ENCODE measurements at places on chromosomes 1 and 21.

DNA sequence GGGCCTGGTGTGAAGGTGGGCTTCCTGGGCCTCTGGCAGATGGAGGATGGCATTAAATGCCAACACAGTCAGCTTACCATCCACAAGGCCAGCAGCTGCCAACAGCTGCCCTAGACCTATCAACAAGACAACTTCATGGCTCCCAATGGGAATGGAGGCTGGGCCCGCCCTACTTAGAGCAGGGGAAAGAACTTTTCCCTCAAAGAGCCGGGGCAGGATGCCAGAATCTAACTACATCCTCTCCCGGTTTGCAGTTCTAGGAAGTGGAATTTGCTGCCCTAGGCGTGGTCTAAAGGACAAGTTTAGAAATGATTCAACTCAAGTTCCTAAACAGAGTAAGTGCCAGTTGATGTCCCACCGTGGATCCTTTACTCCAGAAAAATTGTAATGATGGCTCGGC is 13.1 kb downstream of the ICMT start:
- no peak for DNase-seq

DNA sequence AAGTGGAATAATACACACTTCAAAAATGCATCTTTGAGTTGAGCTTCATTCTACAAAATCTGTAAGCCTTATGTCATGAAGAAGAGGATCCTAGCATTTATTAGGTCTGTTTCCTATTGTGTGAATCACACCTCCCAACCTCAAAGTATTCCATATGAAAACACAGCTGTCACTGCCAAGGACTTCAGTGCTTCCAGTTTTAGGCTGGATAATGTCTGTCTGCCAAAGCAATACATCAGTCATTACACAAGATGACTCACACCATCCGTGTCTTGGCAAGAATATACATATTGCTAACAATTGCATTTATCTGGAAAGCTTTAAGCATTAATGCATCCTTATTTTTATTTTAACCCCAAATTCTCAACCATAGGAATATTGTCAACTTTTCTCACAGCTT is 125.7 kb upstream of the TMPRSS15 start:
- DNase-seq: no peak

GRCh38 chr1:97307151-97307550 is 585.6 kb downstream of the PTBP2 start:
- no peak for DNase-seq

DNA sequence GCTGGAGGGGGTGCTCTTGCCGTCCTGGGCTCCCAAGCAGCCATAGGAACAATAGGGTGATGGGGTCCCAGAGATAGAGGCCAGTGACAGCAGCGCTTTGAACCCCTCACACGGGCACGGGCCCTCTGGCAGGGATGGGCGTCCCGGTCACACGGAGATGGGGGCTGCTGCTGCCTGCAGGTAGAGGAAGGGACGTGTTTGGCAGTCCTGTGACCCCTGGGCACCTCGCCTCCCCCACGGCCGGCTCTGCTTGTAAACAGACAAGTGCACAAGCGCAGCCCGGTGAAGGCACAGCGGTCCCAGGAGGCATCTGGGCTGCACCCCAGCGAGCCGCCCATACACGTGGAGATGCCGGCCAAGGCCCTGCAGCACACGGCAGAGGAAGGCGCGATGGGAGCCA is 36.5 kb upstream of the PDE9A start:
- no peak for DNase-seq

- no peak for DNase-seq
These were observed 35.0 kb downstream of the SOX13 start for GRCh38 chr1:204107892-204108291.

DNA sequence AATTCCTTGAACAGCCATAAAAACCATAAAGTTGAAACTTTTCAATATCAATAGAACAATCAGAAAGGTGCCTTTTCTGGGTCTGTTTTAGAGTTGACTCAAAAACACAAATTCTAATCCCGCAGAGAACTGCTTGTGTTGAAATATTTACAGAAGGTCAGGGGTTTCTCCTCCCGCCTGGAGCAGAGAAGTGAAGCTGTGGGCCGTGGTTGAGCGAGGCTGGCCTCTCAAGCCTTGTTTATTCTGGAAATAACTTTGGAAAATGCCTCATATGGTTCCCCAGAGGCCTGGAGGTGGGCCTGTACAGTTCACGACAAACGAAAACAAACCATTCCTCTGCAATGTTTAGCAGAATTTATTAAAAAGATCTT is 90.8 kb upstream of the ERRFI1 start:
- DNase-seq: no peak

- DNase-seq: peak; percentile 11
These were observed 500.8 kb upstream of the PBX1 start for GRCh38 chr1:164058198-164058597.

GRCh38 chr1:20432891-20433290 is 53.1 kb downstream of the CAMK2N1 start:
- DNase-seq: no peak

DNA sequence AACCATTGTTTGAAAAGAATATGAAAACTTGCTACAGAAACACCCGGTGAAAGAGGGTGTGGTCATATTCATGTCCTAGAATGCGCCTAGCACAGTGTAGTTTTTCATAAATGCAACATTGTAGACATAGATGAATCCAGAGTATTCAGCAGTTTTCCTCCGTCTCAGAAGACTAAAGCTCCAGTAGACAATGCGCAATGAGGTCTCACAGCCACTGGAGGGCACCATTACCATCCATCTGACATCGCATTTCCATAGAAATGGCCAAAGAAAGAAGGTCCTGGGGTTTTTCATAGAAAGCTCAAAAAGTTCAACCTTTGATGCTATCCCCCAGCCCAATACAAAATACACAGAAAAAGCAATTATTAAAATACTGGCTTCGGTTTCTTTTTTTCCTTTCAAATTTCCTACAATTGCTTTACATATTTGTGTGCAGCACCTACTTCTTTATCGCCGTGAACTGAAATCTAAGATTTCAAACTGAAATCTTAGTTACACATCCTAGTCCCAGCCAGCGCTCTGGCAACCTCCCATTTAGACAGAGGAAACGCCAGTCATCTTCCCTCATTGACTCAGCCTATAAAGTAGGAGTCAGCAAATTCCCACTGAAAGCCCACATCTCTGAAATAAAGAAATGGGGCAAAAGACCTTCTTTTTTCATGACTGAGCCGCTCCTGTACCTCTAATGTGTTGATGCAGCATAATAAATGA is 3.9 kb upstream of the CD58 start:
- peak; percentile 82 for DNase-seq

DNA sequence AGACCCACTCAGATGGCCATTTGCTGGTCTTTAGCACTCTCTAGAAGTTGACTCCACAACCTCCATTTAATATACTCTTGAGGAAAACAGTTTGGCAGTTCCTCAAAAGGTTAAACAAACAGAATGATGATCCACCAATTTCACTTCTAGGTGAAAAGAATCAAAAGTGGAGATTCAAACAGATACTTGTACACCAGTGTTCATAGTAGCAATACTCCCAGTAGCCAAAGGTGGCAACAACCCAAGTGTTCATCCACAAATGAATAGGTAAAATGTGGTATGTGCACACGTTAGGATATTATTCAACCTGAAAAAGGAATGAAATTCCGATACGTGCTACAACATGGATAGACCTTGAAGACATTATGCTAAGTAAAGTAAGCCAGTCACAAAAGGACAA is 6.3 kb downstream of the PRCC start:
- no peak for DNase-seq

GRCh38 chr1:43352881-43353280 is 5.9 kb upstream of the CDC20 start:
- no peak for DNase-seq

DNA sequence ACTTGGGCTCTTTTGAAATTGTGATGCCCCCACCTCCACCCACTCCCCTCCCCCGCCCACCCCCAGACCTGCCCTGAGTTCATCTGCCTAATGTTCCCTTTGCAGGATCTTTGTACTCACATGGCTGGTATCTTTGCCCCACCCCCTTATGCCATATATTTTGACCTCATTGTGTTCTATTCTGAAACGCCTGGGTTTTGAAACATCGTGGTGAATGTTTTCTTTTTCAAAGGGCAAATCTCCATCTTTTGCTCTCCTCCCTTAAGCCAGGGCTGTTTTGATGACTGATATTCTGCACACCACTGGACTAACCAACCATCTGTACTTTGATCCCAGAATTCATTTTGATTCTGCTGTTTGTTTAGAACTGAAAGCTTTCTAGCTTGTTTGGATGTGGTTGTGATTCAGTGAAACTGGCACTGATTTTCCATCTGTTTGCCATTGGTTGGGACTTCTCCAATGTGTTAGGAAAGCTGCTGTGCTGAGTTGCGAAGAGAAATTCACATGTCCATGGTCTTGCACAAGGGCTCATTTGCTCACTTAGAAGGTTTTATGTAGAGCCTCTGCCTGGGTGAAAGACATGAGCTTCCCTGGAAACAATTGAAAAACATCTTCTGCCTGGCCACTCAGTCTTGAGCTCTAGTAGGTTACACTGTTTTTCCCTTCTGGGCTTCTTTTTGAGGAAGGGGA is 16.5 kb downstream of the SMAP2 start:
- no peak for DNase-seq

- DNase-seq: no peak
These were observed 4.5 kb downstream of the EDARADD start for GRCh38 chr1:236398538-236398937.

GRCh38 chr1:152111515-152111968 is 3.7 kb downstream of the TCHH start:
- no peak for DNase-seq

DNA sequence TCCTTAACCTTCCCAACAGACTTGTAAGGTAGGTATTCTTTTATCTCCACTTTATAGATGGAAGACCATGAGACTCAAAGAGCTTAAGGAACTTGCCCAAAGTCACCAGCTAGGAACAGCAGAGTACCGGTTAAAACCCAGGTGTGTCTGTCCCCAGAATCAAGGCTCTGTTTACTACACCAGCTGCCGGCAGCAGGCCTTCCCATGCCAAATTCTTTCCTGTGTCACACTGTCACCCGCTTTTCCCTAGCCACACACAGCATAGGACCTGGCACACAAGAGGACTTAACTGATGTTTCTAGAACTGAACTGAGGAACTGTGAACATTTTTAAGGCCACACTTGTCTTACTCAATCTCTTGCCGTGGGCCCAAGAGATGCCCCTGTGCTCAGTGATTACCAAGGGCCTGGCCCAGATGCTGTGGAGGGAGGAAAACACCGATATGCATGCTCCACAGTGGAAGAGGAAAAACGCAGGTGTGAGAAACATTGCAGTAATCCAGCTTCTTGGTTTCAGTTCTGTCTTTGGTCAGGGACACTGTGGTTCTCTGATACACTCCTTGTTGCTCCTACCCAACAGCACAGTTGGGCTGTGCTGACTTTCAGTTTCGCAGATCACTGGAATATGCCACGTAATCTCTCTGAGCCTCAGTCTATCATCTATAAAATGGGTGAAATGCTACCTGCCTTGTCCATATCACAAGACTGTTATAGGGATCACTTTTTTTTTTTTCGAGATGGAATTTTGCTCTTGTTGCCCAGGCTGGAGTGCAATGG is 13.9 kb upstream of the LY9 start:
- DNase-seq: no peak

- no peak for DNase-seq
These were observed 543.4 kb downstream of the NEGR1 start for GRCh38 chr1:71738910-71739309.

DNA sequence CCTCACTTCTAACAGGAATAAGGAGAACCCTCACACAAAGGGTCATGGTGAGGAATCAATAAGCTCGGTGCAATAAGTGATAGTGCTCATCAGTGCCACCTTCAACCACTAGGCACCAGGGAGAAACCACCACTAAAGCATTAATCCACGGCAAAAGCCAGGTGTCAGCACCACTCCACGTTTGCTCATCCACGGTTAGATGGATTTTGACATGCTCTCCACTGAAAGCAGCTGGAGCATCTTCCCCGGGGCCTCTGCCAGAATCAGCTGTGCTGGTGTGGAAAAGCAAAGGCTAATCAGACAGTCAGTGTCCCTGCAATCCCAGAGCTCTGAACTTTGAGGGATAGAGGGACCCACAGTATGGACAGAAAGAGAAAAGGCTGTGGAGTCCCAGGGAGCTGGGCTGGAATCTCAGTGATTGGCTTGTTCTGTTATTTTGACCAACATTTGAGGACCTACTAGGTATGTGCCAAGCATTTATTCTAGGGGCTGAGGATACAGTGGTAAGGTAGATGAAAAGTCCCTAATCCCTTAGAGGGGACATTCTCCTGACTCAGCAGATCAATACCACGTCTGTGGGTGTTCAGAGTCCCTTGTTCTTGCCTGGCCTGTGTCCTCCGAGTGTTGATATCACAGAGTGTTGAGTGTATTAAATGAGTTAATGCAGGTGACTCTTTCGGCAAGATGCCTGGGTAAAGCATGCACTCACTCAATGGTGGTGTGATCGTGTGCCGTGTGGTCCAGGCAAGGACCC is 41.3 kb downstream of the FHAD1 start:
- peak; percentile 9 for DNase-seq

GRCh38 chr1:72435025-72435424 is 152.7 kb upstream of the NEGR1 start:
- DNase-seq: no peak

DNA sequence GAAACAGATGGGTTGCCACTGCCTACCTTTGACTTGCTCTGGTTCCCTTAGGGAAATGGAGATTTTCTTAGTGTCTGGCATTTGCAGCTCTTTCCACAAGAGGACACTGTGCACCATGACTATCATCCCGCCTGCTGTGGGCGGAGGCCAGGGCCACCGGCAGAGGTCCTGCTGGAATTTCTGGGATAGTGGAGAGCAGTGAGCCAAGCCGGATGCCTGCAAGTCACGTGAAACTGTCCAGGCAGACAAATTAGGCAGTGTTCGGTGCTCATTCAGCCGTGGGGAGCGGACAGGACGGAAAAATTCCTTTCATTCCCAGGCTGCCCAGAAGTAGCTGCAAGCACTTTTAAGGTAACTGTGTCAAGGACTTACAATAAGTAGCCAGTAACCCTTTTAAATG is 43.4 kb downstream of the IGSF5 start:
- peak; percentile 67 for DNase-seq

DNA sequence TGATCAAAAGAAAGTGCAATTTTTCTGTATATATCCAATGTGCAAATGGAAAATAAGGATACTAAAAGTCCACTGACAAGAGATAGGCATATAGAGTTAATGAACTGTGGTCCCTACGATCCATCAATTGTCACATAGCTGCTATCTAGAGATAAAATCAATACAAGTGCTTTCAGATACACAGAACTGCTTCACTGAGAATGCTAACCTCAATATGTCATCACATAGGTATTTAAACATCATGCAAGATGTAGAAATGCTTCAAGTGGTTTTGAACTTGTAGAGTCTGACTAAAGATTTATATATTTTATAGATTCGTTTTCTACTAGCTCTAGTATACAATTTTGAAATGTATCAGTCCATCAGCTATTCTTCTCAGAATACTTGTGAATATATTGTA is 1604.7 kb downstream of the PLA2G4A start:
- DNase-seq: no peak

- no peak for DNase-seq
These were observed 29.5 kb downstream of the TLCD4 start for GRCh38 chr1:95146637-95147036.

GRCh38 chr1:44425341-44426082 is 20.5 kb downstream of the RNF220 start:
- no peak for DNase-seq

GRCh38 chr1:203034422-203035110 is 8.3 kb downstream of the PPFIA4 start:
- DNase-seq: no peak

All from HT-29 (cell line).